ENCODE measurements at places on chromosomes 5 and 9.

DNA sequence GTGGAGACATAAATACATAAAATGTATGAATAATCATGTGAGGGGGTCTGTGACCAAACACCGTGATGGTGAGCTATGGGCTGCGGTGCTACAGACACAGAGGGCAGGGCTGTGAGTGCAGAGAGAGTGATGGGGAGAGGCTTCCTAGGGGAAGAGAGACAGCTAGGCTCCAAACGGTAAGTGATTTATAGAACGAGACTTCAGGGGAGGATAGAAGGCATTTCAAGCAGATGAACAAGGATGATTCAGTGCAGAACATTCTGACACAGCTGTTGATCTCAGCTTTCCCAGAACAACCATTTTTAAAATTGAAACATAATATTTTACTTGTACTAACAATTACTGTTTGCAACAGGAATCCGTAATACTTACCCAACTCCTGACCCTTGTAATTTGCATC, 100.7 kb downstream of the GAS1 start:
- no peaks in the 10 kb centered on the region for H3K36me3 ChIP-seq
- H3K4me3 ChIP-seq, result no peak overlapping the region
- H3K4me1 ChIP-seq, result peaks cover 3% of the 10 kb centered on the region
- H3K27me3 ChIP-seq, result no peaks in the 10 kb centered on the region
- DNase-seq, result no peak

- peaks cover 6% of the 10 kb centered on the region for H3K36me3 ChIP-seq
- no peak for DNase-seq
- H3K4me1 ChIP-seq, result peaks cover 3% of the 10 kb centered on the region
- H3K4me3 ChIP-seq, result no peak overlapping the region
- H3K27me3 ChIP-seq, result no peaks in the 10 kb centered on the region
These were observed 130.0 kb downstream of the MVB12B start for GRCh38 chr9:126456441-126457174.

- peaks cover 54% of the 10 kb centered on the region for H3K4me1 ChIP-seq
- no peak overlapping the region for H3K4me3 ChIP-seq
- H3K27ac ChIP-seq, result peak overlapping the region; percentile 55
- H3K36me3 ChIP-seq, result peaks cover 8% of the 10 kb centered on the region
- no peaks in the 10 kb centered on the region for H3K27me3 ChIP-seq
- DNase-seq, result peak; percentile 95
These were observed 12.4 kb upstream of the CXXC5 start for GRCh38 chr5:139635606-139636206.

GRCh38 chr9:86773422-86773945, 173.8 kb downstream of the GAS1 start:
- H3K27me3 ChIP-seq, result peaks cover 12% of the 10 kb centered on the region
- H3K4me3 ChIP-seq, result no peak overlapping the region
- H3K27ac ChIP-seq, result no peak overlapping the region
- H3K36me3 ChIP-seq, result no peaks in the 10 kb centered on the region

Measured in mesenchymal stem cell (in vitro differentiated cells and primary cell).